ENCODE measurements at places on chromosomes 3 and 15.
A peak's percentile ranks its signal among the peaks of the same experiment; 100 is the strongest.

DNA sequence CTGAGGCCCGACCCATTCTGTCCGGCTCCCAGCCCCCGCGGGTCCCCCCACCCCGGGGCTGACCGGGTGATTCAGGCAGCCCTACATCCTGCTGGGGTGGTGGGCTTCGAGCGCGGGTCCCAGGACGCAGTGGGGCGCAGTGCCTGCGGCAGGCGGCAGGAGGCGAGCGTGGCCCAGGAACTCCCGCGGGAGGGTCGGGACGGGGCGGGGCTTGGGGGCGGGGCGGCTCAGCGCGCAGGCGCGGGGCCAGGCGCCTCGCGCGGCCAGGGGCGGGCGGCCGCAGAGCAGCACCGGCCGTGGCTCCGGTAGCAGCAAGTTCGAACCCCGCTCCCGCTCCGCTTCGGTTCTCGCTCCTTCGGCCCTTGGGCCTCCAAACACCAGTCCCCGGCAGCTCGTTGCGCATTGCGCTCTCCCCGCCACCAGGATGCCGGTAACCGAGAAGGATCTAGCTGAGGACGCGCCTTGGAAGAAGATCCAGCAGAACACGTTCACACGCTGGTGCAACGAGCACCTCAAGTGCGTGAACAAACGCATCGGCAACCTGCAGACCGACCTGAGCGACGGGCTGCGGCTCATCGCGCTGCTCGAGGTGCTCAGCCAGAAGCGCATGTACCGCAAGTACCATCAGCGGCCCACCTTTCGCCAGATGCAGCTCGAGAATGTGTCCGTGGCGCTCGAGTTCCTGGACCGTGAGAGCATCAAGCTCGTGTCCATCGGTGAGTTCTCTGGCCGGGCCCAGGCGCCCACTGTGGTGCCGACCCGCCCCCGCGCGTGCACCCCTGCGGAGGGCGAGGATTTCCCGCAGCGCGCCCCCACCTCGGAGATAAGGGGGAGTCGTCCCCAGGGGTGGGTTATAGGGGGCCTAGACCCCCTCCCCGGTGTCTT is at the start of gene FLNB:
FLNB (plus strand) TSS at position 282 of the 885 bp plus-strand sequence; CDS start at position 425, 143 bp downstream.
- peak; percentile 11 for DNase-seq

DNA sequence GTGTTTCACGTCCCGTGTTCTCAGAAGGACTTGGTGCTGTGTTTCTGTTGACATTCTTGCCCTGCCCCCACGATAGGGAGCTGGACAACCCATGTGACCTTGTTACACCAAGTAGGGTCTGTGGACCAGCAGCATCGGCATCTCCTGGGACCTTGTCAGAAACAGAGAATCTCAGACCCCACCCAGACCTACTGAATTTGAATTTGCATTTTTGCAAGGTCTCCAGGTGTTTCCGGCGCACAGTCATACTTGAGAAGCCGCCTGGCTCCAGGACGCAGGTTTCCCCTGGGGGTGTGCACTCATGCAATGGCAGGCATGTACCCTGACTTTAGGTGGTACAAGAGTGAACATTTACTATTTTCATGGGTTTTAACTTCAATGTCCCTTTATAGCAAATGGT is 117.9 kb downstream of the TLE3 start:
- no peak for DNase-seq

DNA sequence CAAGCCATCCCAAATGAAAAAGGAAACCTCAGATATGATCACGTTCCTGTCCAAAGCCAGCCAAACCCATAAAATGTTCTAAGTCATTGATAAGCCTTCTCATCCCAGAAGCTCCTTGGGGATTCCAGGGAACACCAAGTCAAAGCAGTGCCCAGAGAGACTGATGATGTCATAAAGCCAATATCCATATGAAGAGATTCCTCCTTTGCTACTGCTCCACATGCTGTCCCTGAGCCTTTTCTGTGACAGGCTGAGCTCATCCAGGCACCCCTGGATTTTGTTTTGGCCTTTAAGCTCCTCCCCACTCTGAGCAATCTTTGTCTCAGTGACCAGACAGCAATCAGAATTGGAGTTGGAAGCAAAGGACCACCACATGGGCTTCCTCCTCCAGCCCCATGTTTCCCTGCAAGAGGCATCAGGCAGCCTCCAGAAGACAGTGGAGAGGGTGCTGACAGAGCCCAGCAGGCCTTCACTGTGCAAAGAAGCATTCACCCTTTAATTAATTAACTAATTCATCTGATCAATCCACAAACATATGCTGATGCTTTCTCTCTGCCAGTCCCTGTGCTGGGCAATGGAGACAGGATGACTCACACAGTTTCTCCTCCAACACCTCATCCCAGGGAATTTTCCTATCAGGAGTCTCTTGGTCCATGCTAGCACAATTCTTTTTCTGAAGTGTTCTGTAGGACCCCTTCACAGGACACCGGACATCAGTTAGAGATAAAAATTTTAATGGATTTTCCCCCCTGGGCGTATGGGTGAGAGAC is 25.0 kb downstream of the MEX3B start:
- DNase-seq: no peak

GRCh38 chr3:60444898-60445437 is 806.3 kb downstream of the FHIT start:
- DNase-seq: no peak

DNA sequence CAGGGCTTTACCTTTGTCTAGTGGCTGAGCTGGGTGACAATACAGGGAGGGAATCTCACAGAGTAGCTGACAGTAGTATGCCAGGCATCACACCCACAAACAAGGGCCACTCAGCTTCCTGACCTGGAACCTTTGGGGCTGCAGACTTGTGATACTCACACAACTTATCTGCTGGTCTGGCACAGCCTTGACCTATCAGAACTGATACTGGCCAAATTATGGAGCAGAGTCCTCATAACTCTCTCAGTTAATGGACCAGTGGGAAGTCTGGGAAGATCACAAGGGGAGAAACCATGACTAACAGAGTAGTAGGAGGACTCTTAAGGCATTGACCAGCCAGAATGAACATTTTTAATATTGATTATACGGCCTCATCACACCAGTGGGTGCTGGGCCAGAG is 19.4 kb downstream of the MRPL46 start:
- no peak for DNase-seq

- DNase-seq: no peak
Observed at GRCh38 chr3:128493570-128494366, 767 bp upstream of the GATA2 start.

DNA sequence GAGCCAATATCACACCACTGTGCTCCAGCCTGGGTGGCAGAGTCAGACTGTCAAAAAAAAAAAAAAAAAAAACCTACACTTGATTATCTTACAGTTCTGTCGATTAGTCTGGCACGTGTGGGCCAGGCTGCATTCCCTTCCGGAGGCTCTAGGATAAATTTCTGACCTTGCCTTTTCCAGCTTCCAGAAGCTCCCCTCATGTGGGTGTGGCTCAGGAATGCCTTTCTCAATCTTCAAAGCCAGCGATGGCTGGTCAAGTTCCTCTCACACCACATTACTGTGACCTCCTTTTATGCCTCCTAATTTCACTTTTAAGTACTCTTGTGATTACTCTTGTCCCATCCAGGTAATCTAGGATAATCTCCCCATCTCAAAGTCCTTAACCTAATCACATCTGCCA is 58.2 kb upstream of the DUT start:
- DNase-seq: no peak

GRCh38 chr3:19190602-19191001 is 42.3 kb downstream of the KCNH8 start:
- DNase-seq: no peak

DNA sequence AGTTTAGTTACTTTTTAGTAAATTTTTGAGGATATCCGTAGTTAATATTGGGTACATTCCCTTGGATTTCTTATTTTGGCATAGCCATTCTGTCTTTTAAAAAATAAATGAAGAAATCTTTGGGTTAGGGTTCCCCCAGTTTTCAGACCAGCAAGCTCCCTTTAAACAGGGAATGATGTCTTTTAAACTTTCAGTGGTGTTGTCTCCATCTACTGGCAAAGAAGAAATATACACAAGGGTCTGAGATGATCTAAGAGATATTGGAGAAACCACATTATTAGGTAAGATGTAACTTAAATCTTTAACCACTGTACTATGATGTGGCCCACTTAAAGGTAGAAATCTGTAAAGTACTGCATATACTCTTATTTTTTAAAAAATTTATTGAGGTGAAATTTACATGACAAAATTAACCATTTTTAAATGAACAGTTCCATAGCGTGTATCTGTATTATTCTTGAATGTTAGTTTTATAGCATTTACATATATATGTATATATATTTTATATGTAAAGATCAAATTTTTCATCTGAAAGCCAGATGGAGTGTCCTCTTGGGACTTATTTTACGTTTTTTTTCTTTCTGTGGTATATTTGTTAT is 35.1 kb upstream of the EIF3J start:
- DNase-seq: no peak

DNA sequence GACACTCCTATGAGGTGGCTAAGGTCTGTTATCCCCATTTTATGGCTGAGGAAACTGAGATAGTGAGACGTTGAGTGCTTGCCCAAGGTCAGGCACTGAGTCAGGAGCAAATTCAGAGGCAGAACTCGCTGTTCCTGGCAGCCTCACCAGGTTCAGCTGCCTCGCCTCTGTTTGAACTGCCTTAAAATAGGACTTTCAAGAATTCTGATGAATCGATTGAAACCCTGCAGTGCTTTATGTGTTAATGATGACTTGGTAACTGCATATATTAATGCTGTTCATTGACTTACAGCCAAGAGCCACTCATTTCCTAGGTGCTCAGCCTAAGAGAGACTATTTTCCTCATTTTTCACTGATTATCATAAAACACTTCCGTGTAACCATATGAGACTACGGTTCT is 79.5 kb upstream of the BHLHE40 start:
- DNase-seq: no peak

GRCh38 chr15:28269097-28269496 is 52.9 kb downstream of the HERC2 start:
- no peak for DNase-seq
